Panc1 (cell line): ENCODE measurements at places on chromosomes 16 and 17. TPM values are rescaled to one million over a fixed set of nuclear protein-coding genes. Genes with fewer than 3 reads are reported as not detected.

The SCNN1G gene
- 3.4 TPM for total RNA-seq

GRCh38 chr16:2526135-2526534 is 5.1 kb downstream of the CEMP1 start:
- DNase-seq: no peak

DNA sequence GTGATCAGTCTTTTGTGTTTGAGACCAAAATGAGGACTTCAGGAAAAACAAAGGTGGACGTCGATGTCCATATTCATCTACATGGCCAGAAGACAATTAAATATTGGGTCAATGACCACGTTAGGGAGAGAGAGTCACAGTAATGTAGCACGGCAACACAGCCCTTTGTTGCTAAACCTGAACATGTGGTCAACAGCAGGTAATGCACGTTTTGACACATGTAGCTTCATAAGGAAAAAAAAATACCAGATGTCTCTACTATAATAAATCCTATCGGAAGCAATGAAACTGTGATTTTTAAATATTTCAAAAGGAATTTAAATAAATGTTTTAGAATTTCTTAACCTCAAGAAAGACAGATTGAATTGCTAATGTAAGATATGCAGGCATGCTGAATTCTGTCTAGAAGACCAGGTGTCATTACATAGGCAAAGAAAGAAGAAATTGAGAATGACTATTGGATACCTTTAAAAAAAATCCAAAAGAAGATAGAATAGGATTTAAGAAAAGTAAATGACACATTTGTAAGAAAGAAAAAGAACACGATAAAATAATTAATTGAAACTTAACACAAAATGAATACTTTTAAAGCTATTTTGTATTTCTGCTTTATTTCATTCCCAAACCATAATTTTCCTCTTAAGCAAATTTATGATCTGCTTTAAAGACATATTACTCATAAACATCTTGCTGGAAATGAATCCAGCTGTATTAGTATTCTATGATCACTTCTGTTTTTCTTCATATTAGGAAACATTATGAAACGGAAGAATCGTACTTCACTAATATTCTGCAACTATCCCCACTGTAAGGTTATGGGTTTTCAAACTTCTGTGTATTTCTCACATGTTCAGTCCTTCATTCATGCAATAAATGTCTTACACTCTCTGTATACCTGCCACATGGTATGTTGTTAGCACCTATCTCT is 30.1 kb downstream of the ABCA8 start:
- no peak for DNase-seq

The CHD9NB gene
- 0.64 TPM for total RNA-seq

GRCh38 chr16:6131526-6132050 is 1034.0 kb upstream of the EEF2KMT start:
- DNase-seq: no peak

DNA sequence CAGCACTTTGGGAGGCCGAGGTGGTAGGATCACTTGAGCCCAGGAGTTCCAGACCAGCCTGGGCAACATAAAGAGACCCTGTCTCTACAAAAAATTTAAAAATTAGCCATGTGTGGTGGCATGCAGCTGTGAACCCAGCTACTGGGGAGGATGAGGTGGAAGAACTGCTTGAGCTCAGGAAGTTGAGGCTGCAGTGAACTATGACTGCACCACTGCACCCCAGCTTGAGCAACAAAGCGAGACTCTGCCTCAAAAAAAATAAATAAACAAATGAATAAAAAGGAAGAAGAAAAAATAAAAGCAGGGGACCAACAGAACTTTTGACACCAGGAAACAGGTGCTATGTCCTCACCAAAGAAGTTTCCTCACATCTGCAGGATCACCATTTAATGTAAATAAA is 14.2 kb downstream of the TERF2 start:
- no peak for DNase-seq

The CCL1 gene
- not detected for total RNA-seq

DNA sequence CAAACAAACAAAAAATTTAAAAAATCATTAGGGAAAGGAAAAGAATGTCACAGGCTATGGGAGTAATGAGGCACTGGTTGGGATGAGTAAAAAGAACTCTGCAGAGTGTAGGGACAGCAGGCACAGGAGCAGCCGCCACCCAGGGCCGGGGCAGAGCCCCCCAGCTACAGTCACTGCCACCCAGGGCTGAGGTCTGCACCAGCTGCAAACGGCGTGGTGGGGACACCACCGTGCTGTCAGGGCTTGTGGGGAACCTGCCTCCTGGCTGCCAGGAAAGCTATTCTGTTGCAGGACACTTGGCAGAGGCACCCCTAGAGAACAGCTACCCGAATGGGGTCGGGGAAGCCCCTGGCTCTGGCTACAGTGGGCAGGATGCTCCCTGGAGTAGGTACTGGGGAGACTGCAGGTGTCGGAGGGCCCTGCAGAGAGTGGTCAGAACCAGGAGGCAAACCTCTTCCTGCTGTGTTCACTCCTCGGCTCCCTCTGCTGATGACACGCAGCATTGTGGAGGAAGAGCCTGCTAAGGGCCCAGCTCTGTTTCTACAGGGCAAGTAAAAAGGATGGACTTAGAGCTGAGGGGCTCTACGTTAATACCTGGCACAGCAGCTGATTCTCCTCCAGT is 32.3 kb upstream of the CAPN15 start:
- DNase-seq: peak; percentile 4

DNA sequence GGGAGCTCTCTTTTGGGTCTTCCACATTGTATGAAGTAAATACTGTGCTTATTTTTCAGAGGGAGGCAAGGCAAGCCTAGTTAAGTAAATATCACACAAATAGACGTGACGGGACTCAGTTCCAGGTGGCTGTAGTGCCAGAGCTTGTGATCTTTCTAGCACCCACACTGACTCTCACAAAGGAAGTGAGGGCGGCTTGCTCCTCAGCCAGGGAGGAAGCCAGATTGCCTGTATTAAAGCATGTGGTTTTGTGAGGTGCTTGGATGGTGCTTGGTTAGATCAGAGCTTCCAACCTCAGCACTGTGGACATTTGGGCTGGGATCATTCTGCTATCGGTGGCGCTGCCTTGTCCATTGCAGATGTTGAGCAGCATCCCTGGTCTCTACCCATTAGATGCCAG is 80.1 kb downstream of the VAT1L start:
- DNase-seq: no peak

DNA sequence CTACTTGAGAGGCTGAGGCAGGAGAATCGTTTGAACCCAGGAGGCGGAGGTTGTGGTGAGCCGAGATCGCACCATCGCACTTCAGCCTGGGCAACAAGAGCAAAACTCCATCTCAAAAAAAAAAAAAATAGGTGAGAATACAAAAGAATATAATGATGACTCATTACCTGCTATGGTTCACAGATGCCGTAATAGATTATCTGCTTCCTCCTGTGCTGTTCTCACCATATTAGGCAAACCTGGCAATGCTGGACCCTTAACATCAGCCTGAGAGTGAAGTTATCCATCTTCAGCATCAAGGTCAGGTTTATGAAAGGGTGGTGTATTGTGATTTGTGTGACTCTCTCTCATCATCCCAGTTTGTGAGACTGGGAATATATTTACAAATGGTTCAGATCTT is 271.3 kb upstream of the CPHXL start:
- DNase-seq: no peak

DNA sequence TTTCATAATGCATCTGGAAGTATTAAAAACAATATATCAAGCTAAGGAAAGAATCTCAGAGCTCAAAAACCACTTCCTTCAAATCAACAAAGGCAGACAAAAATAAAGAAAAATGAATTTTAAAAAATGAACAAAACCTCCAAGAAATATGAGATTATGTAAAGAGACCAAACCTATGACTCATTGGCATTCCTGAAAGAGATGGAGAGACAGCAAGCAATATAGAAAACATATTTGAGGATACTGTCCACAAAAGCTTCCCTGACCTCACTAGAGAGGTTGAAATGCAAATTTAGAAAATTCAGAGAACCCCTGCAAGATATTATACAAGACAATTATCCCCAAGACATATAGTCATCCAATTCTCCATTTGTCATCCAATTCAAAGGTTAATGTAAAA is 311.3 kb upstream of the SOX9 start:
- DNase-seq: no peak

GRCh38 chr17:8872036-8872704 is 4.7 kb upstream of the PIK3R6 start:
- DNase-seq: no peak

- no peak for DNase-seq
Observed at GRCh38 chr16:57276596-57276995, 7.9 kb downstream of the PLLP start.

- no peak for DNase-seq
Observed at GRCh38 chr17:66426397-66427033, 124.1 kb downstream of the PRKCA start.

The CACNG3 gene
- total RNA-seq: not detected

- DNase-seq: no peak
Observed at GRCh38 chr16:1707193-1707790, 1.3 kb downstream of the MAPK8IP3 start.

DNA sequence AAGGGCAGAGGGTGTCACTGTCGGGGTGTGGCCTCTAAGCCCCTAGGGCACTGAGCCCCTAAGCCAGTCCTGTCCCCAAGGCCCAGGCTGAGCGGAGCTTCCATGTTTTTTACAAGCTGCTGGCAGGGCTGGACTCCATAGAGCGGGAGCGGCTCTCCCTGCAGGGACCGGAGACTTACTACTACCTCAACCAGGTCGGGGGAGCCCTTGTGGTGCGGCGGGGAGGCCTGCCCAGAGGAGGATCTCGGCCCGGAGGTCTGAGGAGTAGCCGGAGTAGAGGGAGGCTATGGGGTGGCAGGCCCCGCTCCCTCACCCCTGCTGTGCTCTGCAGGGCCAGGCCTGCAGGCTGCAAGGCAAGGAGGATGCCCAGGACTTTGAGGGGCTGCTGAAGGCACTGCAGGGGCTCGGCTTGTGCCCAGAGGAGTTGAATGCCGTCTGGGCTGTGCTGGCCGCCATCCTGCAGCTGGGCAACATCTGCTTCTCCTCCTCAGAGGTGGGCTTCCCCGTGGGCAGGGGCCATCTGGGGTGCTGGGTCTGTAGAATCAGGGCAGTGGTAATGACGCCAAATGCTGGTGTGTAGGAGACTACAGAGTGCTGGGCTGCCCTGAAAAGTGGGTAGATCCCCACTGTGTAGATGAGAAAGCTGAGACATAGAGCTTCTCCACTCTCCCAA is 4.9 kb downstream of the MYO15B start:
- DNase-seq: no peak

The KIF19 gene
- not detected for total RNA-seq

- DNase-seq: no peak
Observed at GRCh38 chr16:933581-933980, 37.2 kb downstream of the LMF1 start.

The SLC4A1 gene
- total RNA-seq: not detected

GRCh38 chr16:2054543-2055245 is 6.9 kb downstream of the TSC2 start:
- DNase-seq: no peak

GRCh38 chr16:29744541-29745101 is 1.2 kb downstream of the C16orf54 start:
- DNase-seq: no peak

- no peak for DNase-seq
Observed at GRCh38 chr16:78795433-78795832, 696.0 kb downstream of the WWOX start.

GRCh38 chr17:47850692-47851573 is at the start of gene SP6:
Gene SP6, minus strand, starts transcription at chr17:47851163. Its CDS starts 2,734 bp downstream, at chr17:47848429.
- no peak for DNase-seq

The CCDC78 gene
- 18.2 TPM for total RNA-seq

- no peak for DNase-seq
Observed at GRCh38 chr16:78213751-78214150, 114.3 kb downstream of the WWOX start.

DNA sequence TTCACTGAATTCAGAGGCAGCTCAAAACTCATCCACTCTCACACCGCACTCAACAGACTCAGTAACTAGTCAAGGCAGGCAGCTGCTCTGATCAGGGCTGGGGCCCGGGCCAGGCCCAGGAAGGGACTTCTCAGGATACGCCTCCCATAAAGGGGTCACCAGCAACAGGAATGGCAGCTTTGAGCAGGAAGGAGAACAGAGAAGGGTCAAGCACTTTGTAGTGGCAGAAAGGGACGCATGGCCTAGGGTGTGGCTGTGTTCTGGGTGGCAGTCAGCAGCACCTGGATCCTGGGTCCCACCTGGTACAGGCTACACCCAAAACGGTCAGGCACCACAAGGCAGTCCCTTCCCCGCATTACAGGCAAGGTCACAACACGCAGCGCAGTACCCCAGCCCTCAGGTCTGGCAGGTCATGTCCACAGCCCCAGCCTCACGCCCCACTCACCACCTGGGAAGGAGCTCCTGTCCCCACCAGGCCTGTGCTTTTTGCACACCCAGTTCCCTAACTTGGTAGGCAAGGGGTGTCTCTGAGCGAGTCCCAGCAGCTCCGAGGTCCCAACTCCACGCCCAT is 99.7 kb downstream of the ZNF778 start:
- no peak for DNase-seq

GRCh38 chr16:77838597-77839255 is 50.4 kb downstream of the VAT1L start:
- DNase-seq: no peak

DNA sequence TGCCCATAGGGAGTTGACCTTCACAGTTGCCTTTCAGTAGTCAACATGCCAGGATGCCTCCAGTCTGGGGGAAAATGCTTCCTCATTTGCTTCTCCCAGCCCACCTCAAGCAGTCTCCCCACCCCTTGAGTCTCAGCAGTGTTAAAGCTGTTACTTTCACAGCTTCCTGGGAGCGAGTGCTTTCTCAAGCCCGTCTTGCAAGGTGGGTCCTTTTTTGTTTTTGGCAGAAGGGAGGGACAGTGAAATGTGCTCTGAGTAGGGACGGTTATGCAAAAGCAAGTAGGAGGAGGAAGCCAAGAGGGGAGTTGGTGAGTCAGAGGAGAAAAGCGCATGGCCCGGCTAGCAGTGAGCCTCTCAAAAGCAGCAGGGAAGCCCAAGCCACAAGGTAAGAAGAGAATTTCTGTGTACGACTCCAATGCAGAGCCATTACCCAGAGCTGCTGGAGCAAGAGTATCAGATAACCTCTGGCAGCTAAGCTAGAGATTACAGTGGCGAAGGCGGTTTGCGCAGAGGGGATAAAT is at the start of gene CHST4:
CHST4 (plus strand) TSS at position 316 of the 521 bp plus-strand sequence. CDS start 10,252 bp downstream, outside the sequence.
- DNase-seq: no peak

The UNC13D gene
- 12.7 TPM for total RNA-seq

The BMERB1 gene
- 80.0 TPM for total RNA-seq

- DNase-seq: no peak
Observed at GRCh38 chr16:84677849-84678248, 22.0 kb upstream of the USP10 start.

DNA sequence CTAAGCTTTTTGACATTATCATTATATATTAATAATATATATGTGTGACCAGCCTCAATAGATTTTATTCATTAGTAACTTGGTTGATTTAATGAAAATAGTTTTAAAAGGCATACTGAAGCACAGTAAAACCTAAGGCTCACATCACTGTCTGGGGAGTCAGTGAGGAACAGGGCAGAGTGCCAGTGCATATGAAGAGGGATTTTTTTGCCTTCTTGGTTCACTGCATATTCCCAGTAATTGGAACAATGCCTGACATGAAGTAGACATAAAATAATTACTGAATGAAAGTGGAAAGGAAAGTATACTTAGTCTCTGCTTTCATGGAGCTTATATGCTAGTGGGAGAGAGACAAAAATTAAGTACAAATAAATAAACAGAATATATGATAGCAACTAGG is 81.1 kb downstream of the FTO start:
- DNase-seq: no peak

- no peak for DNase-seq
Observed at GRCh38 chr17:81207610-81208581, 14.9 kb downstream of the CEP131 start.
